ENCODE measurements at places on chromosomes 3 and 15.
A peak's percentile ranks its signal among the peaks of the same experiment; 100 is the strongest.

GRCh38 chr3:133915685-133916658 lies 20.3 kb upstream of the RAB6B start:
- DNase-seq: no peak

- DNase-seq: no peak
Measured at GRCh38 chr15:33244471-33244870, 50.0 kb upstream of the FMN1 start.

DNA sequence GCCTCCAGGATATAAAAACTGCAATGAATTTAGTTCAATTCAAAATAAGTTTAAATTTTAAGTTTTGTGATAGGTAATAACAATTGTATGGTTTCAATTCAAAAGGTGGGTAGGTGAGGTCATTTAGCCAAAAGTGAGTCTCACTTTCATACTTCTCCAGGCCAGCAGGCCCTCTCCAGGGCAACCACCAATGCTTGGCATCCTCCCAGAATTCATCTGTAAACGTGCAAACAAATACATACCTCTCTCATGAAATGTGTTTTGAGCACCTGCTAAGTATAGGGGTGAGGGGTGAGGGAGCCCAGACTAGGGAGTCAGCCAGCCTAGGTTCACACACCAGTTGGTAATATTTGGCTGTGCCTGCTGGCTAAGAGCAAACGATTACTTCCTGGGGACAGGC lies 22.0 kb upstream of the RBSN start:
- DNase-seq: no peak

- peak; percentile 54 for DNase-seq
Measured at GRCh38 chr3:81998139-81998755, 236.8 kb upstream of the GBE1 start.

DNA sequence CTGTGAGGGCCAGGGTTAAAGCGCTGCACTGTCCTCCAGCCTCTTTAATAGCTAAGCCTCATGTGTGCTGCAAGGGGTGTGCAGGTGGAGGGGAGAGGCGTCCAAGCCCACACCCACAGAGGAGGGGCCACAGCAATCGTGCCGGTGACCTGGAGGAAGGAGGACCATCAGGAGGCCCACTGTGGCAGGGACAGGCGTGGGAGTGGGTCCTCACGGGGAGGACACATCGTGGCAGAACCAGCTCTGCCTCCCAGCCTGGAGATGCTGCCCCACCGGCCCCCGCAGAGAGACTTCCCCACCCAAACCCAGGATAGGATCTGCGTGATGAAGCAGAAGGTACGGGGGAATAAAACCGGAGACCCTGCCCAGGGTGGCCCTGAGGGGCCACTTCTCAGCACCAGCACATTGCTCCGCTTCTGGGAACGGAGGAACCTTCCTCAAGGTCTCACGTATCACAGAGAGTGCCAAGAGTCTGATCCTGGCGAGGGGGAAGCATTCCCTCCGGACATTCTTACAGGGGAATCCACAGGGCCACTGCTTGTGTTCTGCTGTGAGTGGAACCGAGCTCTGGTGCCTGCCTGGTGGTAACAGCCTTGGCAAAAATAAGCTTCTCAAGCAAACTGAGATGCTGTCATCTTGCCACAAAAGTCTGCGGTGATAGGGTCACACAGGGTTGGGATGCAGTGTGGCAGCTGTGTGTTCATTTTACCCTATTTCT lies 199.8 kb downstream of the XXYLT1 start:
- no peak for DNase-seq

DNA sequence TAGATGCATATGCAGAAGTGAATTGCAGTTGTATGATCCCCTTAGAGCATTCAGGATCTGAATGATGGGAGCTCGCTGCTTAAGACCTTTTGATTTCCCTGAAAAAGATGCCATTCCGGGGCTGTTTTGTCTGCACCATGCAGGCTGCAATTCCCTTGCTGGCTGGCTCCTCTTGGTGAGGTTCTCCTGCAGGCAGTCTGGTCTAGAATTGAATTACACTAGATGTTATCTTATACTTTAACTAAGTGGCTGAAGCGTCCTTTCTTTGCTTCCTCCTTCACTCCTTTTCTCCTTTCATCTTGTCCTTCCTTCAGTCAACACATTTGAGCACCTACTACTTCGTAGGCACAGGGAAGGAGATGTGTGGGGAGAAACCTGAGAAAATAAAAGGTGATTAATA lies 18.6 kb upstream of the MYZAP start:
- no peak for DNase-seq

GRCh38 chr3:189898559-189899153 lies 222.0 kb downstream of the P3H2 start:
- no peak for DNase-seq

DNA sequence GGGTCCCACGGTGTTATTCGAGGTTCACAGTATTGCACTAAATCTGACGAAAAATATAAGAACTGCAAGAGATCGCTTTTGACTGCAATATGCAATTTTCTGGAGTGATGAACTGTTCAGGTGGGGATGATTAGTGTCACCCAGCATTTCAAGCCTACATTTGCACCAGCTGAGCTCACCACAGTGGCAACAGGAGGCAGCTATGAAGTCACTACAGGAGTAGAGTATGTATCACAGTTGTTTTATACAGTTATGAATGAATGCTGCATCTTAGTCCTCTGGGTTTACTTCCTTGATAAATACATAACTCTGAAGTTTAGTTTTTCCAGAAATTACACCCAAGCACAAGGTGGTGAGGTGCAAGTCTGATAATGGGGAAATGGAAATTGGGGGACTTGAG lies 69.6 kb downstream of the CHSY1 start:
- no peak for DNase-seq

DNA sequence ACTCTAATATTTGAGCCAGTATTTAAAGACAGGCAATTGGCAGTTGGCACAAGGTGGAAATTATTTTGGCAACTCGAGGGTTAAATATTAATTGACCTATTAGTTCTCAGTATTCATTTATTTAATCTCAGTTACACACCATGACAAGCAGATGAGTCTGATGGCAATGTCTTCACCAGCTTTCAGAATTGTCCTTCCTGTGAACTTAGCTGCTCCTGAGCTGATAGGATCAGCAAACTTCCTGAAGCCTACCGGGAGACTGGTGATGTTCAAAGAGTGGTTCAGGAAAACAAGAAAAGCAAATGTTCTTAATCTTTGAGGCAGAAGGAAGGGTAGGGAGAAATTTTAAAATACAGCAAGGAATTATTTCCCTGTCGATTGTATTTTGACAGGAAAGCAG lies 522.2 kb downstream of the SOX2 start:
- DNase-seq: no peak

DNA sequence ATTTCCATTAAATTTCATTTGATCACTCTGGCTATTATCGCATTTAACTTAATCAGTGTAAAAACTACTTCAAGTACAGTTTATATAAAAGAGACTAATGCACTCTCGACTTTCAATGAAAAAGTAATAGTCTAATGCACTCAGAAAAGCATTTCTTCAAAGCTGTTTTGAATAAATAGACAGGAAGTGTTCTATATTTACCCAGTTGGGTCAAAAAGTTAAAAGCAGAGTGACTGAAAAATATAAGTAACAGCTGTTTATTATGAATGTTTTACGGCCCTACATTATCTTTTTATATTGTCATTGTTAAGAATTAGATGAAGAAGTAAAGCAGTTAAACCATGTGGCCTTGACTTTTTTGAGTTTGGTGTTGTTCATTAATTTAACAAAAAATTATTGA lies 391.8 kb downstream of the ZPLD1 start:
- no peak for DNase-seq

DNA sequence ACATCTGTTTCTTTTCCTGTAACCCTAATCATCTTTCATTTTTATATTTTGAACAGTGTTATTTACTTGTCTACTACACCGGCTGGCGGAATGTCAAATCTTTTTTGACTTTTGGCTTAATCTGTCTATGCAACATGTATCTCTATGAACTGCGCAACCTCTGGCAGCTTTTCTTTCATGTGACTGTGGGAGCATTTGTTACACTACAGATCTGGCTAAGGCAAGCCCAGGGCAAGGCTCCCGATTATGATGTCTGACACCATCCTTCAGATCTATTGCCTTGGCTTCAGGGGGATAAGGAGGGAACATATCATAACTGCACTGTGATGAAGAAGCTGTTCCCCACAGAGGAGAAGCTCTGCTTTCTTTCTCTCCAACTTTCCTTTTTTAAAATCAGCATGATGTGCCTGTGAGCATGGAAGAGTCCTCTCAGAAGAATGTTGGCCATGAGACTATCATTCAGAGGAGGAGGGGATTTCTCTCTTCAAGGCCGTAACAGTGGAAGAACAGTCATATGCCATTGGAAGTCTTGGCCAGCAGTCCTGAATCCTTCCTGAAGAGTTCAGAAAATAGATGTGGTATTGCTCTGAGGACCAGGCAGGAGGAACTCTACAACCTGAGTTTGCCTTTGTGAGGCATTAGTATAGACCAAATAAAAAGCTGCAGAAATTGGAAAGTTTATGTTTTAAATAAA lies 69.9 kb downstream of the SEC22A start:
- peak; percentile 71 for DNase-seq

Measured in brain (organoid and tissue), 16 donors.